Activated T-cell treated with anti-CD3 and anti-CD28 coated beads, Interleukin-2, amount 50 U/mL, for 24 hours (primary cell): ENCODE measurements at places on chromosomes 5 and 9.

- H3K27ac ChIP-seq = no peak overlapping the region
- H3K27me3 ChIP-seq = no peaks in the 10 kb centered on the region
- no peaks in the 10 kb centered on the region for H3K4me1 ChIP-seq
- H3K36me3 ChIP-seq = no peaks in the 10 kb centered on the region
- DNase-seq = no peak
Measured at GRCh38 chr5:101608322-101608721, 687.8 kb downstream of the SLCO4C1 start.

DNA sequence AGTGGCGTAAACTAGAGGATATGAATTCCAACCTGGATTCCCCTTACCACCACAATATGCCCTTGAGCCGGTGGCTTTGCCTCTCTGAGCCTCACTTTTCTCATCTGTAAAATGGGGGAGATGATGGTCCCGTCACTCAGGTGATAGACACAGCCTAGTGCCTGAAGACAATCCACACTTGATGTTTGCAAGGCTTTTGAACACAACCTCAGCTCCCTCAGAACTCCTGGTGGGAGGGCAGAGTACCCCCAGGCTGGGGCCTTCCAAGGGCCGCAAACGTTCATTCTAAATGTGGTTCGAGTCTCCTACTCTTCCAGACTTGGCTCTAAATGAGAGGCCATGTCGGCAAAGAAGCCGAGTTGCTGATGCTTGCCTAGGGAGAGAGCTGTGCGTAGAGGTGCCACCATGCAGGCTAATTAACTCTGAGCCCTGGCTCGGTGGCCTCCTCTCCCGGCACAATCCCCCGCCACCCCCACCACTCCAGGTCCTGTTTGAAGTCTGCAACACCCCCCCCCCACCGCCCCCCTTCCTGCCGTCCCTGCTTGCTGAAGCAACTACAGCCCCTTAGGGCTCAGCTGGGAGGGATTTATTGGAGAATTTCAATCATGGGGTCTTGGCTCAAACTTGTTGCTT, 97.7 kb upstream of the LMX1B start:
- no peak overlapping the region for H3K27ac ChIP-seq
- H3K4me3 ChIP-seq = no peak overlapping the region
- peaks cover 83% of the 10 kb centered on the region for H3K27me3 ChIP-seq
- no peaks in the 10 kb centered on the region for H3K36me3 ChIP-seq

- peak overlapping the region; percentile 83 for H3K27ac ChIP-seq
- H3K27me3 ChIP-seq = no peaks in the 10 kb centered on the region
- peaks cover 81% of the 10 kb centered on the region for H3K4me1 ChIP-seq
- H3K4me3 ChIP-seq = no peak overlapping the region
- no peak for DNase-seq
Measured at GRCh38 chr5:154780128-154780527, 25.0 kb downstream of the LARP1 start.

DNA sequence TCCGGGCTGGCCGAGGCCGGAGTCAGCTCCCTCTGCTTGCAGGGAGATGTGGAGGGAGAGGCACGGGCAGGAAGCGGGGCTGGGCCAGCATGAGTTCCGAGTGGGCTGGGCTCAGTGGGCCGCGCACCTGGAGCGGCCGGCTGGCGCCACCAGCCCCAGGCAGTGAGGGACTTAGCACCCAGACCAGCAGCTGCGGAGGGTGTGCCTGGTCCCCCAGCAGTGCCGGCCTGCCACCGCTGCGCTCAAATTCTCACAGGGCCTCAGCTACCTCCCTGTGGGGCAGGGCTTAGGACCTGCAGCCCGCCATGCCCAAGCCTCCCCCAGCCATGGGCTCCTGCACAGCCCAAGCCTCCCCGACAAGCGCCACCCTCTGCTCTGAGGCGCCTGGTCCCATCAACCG, 700.3 kb downstream of the DNAH5 start:
- DNase-seq = no peak
- H3K27ac ChIP-seq = no peak overlapping the region
- no peaks in the 10 kb centered on the region for H3K4me1 ChIP-seq
- no peaks in the 10 kb centered on the region for H3K36me3 ChIP-seq
- no peaks in the 10 kb centered on the region for H3K27me3 ChIP-seq

- no peaks in the 10 kb centered on the region for H3K36me3 ChIP-seq
- no peaks in the 10 kb centered on the region for H3K4me1 ChIP-seq
- H3K4me3 ChIP-seq = no peak overlapping the region
- no peaks in the 10 kb centered on the region for H3K27me3 ChIP-seq
Measured at GRCh38 chr9:138011951-138012500, 134.4 kb downstream of the CACNA1B start.

DNA sequence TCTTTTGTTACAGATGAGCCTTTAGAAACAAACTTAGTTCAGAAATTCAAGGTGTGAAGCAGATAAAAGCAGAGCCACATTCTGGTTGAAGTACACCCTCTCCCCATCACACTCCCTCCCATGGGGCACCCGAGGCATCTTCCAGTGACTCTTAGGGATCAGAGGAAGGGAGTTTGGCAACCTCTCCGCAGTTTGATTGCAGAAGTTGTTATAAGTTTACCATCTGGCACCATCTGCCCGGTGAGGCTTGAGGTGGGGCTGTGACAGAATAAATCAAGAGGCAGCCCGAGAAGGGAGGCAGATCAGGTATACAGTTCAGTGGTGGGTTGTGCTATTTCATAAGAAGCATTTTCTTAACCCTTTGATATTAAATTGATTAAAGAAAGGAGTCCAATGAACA, 458.6 kb upstream of the CLINT1 start:
- H3K4me1 ChIP-seq = no peaks in the 10 kb centered on the region
- H3K27ac ChIP-seq = no peak overlapping the region
- H3K36me3 ChIP-seq = no peaks in the 10 kb centered on the region
- DNase-seq = no peak
- no peaks in the 10 kb centered on the region for H3K27me3 ChIP-seq

DNA sequence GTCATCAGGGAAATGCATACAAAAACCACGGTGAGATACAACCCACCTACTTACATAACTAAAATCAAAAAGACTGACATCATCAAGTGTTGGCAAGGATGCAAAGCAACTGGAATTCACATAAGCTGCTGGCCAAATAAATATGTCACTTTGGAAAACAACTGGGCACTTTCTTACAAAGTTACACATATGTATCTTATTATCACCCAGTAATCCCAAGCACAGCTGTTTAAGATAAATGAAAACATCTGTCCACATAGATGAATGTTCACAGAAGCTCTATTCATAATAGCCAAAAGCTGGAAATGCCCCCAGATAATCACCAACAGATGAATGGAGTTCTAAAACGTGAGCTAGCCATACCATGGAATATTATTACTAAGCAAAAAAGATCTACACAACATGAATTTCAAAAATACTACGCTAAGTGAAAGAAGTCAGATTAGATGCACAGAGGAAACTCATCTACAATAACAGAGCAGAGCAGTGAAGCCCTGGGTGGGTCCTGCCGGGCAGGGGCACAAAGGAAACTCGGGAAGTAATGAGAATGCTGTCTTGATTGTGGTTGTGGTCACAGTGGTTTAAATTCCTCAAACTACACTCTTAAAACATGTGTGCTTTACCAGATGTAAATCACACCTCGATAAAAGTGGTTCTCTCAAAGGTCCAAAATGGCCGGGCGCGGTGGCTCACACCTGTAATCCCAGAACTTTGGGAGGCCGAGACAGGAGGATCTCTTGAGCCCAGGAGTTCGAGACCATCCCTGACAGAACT, 8.5 kb downstream of the CAMSAP1 start:
- H3K27me3 ChIP-seq = no peaks in the 10 kb centered on the region
- no peak for DNase-seq
- peaks cover 81% of the 10 kb centered on the region for H3K4me1 ChIP-seq
- H3K27ac ChIP-seq = peak overlapping the region; percentile 1

GRCh38 chr9:117116084-117116483, 298.8 kb downstream of the ASTN2 start:
- H3K27me3 ChIP-seq = no peaks in the 10 kb centered on the region

DNA sequence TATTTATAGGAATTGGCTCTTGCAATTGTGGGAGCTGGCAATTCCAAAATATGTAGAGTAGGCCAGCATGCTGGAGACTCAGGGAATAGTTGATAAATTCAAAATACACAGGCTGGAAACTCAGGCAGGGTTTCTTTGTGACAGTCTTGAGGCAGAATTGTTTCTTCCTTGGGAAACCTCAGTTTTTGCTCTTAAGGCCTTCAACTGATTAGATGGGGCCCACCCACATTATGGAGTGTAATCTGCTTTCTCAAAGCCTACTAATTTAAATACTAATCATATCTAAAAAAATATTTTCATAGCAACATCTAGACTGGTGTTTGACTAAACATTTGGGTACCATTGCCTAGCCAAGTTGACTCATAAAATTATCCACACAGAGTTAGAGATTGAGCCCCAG, 27.6 kb downstream of the CWC27 start:
- no peaks in the 10 kb centered on the region for H3K4me1 ChIP-seq
- no peak overlapping the region for H3K27ac ChIP-seq
- H3K36me3 ChIP-seq = peaks cover 59% of the 10 kb centered on the region
- DNase-seq = no peak
- H3K27me3 ChIP-seq = no peaks in the 10 kb centered on the region

GRCh38 chr5:170917113-170917512, 55.3 kb downstream of the RANBP17 start:
- H3K4me1 ChIP-seq = no peaks in the 10 kb centered on the region
- H3K27me3 ChIP-seq = no peaks in the 10 kb centered on the region
- no peaks in the 10 kb centered on the region for H3K36me3 ChIP-seq
- DNase-seq = no peak
- no peak overlapping the region for H3K27ac ChIP-seq
- no peak overlapping the region for H3K4me3 ChIP-seq

DNA sequence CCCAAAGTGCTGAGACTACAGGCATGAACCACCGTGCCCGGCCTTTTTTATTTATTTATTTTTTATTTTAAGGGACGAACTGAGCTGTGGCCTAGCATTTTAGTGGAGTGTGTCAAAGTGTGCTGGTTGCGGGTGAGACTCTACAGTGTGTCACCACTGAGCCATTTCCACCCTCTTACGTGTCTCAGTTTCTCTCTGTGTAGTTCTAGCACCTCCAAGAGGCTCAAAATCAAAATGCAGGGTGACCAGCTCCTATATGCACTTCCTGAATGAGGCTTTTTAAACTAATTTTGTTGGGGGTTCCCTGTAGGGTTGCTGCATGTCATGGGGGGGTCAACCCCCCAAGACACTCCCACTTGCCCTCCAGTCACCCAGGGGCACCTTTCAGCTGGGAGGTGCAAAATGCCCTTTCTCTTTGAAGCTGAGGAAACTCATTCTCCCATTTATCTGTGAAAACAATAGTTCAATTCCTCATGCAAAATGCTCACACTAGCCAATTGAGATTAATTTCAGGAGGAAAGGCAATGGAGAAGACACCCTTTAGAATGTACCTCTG, 69.3 kb downstream of the COL15A1 start:
- no peaks in the 10 kb centered on the region for H3K27me3 ChIP-seq
- H3K27ac ChIP-seq = peak overlapping the region; percentile 80
- DNase-seq = no peak
- H3K4me3 ChIP-seq = no peak overlapping the region
- H3K4me1 ChIP-seq = peaks cover 20% of the 10 kb centered on the region
- peaks cover 14% of the 10 kb centered on the region for H3K36me3 ChIP-seq
